Left lung (tissue), 14 donors: ENCODE measurements at places on chromosomes 7 and 10. TPM values are rescaled to one million over a fixed set of nuclear protein-coding genes. Genes with fewer than 3 reads are reported as not detected.

DNA sequence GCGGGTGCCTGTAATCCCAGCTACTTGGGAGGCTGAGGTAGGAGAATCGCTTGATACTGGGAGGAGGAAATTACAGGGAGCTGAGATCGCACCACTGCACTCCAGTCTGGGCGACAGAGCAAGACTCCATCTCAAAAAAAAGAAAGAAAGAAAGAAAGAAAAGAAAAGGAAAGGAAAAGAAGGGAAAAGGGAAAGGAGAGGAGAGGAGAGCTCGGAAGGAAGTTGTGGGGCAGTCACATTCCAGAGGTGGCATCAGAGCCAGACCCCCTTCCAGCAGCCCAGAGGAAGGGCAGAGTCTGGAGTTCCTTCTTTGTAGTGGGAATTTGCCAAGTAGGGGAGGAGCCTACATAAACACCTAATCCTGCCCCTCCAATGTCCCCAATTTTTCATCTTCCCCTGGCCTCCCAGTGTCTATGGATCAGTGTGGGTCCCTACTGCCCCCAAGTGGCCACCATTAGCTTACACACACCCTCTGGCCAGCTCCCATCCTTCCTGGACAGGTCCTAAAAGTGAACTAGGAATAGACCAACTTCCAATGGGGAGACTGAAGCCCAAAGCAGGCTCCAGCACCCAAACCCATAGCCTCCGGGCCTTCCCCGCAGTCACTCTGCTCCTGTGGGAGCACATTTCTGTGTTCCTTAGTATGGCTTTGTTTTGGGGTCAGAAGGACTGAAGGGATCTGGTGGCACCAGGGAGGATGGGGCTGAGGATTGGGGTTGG, 39.6 kb upstream of the HSPB1 start:
- DNase-seq = peak; percentile 48

DNA sequence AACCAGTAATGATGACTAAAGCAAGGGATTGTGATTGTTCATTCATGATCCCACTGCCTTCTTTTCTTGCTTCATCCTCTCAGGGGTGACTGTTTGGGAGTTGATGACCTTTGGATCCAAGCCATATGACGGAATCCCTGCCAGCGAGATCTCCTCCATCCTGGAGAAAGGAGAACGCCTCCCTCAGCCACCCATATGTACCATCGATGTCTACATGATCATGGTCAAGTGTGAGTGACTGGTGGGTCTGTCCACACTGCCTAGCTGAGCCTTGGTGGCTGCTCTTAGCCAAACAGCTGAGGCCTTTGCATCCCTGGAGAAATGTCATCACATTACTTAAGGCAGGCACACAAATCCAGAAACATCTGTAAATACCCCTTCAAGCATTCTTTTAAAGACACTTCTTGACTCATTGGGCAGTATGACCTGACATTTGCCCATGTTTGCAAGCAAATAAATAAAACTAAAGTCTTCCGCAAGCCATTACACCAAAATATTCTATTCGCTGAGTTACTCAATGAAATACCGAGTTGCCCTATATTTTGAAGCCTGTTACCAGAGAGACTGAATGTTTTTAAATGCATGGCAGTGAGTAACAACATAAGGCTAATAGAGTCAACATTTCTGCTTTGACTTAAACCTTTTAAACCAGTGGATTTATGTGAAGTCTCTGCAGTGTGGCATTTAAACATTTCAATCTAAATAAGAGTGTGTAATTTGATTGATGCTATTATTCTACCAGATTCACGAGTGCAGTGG, 166.3 kb upstream of the LANCL2 start:
- DNase-seq = no peak

The IPMK gene
- 8.1 TPM for polyA plus RNA-seq

The CDH23 gene
- 5.6 TPM for polyA plus RNA-seq

- no peak for DNase-seq
These were observed 5.3 kb upstream of the SCIN start for GRCh38 chr7:12564996-12565764.

DNA sequence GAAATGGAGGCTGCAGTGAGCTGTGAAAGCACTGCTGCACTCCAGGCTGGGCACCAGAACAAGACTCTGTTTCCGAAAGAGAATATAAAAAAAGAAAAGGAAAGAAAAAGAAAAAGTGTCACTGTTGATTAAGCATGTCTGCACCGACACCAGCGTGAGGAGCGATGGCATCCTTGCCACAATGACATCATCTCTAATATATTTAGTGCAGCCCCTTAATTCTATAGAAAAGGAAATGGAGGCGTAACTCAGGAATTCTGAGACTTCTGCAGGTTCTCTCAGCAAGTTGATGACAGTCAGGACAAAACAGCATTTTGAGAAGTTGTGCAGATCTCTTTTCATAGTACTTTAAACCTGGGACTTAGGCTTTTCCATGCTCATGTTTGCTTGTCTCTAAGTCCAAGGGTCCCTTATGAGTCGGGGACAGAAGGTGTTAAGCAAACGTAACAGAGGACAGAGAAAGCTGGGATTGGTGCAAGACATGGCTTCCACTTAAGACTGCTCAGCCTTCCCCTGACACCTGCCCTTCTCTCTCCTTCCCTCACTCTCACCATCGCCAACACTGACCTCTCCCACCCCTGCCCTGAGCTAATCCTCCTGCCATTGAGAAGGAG, 16.9 kb upstream of the ANKRD1 start:
- no peak for DNase-seq

DNA sequence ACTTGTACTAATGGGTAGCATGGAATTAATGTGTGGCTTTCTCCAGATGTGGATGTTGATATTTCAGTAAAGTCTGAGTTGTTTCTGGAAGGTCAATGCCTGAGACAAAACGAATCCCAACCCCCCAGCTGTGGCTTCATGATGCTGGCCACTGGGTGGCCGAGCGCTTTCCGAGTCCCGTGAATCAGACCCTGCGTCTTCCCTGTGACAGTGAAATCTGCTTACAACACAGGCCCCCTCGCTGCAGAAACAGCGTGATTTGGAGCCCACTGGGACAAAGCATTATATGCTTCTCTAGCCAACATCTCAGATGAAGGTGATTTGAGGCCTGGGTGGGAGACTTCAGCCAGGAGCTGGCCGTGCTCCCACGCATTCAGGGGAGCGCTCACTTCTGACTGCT, 124.7 kb downstream of the WDR37 start:
- peak; percentile 3 for DNase-seq

- no peak for DNase-seq
These were observed 31.2 kb downstream of the GPRIN2 start for GRCh38 chr10:46525177-46525823.

DNA sequence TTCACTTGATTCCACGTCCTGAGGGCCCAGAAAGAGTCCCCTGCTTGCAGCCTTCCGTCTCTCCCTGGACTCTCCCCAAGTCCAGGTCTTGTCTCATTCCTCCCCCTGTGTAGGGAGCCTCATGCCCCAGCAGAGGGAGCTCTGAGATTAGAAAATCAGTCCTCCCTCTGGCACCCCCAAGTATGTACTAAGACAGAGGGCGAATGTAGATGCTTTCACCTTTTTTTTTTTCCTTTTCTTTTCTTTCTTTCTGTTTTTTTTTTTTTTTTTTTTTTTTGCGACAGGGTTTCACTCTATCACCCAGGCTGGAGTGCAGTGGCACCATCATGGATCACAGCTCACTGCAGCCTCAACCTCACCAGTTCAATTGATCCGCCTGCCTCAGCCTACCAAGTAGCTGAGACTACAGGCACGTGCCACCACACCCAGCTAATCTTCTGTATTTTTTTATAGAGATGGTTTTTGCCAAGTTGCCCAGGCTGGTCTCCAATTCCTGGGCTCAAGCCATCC, 10.3 kb downstream of the SFXN3 start:
- no peak for DNase-seq

- no peak for DNase-seq
These were observed 13.7 kb downstream of the AGR2 start for GRCh38 chr7:16791071-16791470.

The RNF148 gene
- 0.40 TPM for polyA plus RNA-seq

GRCh38 chr7:148698007-148698396, 701 bp upstream of the CUL1 start:
- DNase-seq = no peak

DNA sequence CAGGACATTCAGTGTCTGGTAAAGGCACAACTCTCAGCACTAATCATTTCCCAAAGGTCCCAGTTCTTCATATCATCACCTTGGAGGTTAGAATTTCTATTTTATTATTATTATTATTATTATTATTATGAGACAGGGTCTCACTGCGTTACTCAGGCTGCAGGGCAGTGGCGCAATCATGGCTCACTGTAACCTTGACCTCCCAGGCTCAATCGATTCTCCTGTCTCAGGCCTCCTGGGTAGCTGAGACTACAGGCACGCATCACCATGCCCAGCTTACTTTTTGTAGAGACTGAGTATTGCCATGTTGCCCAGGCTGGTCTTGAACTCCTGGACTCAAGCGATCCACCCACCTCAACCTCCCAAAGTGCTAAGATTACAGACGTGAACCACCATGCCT, 91.8 kb upstream of the DOCK1 start:
- DNase-seq = no peak

GRCh38 chr7:1227071-1227804, 5.4 kb upstream of the UNCX start:
- peak; percentile 61 for DNase-seq
